ENCODE measurements at places on chromosomes 6 and 20. TPM values are rescaled to one million over a fixed set of nuclear protein-coding genes. Genes with fewer than 3 reads are reported as not detected.

BIRC7 gene
- total RNA-seq = not detected

DNA sequence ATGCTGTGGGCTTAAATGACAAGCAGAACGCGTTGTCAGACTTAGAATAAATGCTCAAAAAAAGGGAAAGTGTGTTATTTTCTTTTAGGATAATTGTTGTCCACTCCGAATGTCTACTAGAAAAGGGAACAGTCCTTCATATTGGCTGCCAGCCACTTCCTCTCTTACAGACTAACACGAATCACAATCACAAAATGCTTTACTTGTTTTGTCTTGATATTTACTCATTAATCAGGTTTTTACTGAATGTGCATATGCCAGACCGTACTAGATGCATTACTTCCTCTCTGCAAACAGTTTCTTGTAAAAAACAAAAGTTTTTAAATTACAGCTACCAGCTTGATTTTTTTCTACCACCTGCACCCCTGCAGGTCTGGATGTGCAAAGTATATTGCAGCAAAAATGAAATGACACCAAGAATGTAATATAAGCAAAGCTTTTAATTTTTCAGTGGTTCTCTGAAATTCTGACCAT, 821 bp downstream of the DHX35 start:
- DNase-seq = no peak

DNA sequence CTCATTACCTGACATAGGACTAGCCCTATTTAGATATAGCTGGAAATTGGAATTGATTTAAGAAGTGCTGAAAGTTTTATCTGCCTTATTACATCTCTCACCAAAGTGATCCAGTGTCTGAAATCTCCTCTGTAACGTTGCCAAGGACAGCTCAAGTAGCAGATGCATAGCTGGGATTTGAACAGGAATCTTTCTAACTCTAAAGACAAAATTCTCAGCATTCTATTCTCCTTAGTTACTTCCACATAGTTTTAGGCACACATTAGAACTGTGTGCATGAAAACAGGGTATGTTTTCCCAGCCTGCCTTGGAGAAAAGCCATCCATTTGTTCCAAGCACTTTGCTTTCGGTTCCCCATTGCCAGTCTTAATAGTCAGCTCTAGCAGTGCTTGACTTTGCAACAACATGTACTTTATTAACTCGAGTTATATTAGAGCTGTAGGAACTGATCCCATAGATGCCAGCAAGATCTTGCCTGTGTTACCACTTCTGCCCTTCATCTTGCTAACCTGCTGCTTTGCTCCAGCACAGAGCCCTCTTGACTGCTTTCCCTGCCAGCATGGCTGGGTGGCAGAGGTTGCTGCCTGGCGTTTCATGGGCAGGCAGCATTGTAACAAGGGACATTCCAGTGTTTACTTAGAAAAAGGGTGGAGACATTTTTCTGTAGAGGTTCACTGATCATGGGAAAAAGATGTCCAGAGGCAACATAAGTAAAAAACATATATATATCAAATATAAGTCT, 56.1 kb upstream of the STMND1 start:
- DNase-seq = no peak

GRCh38 chr20:21270806-21271205, 32.3 kb upstream of the XRN2 start:
- no peak for DNase-seq

- DNase-seq = no peak
These were observed 823.9 kb downstream of the PHF3 start for GRCh38 chr6:64459411-64459944.

DNA sequence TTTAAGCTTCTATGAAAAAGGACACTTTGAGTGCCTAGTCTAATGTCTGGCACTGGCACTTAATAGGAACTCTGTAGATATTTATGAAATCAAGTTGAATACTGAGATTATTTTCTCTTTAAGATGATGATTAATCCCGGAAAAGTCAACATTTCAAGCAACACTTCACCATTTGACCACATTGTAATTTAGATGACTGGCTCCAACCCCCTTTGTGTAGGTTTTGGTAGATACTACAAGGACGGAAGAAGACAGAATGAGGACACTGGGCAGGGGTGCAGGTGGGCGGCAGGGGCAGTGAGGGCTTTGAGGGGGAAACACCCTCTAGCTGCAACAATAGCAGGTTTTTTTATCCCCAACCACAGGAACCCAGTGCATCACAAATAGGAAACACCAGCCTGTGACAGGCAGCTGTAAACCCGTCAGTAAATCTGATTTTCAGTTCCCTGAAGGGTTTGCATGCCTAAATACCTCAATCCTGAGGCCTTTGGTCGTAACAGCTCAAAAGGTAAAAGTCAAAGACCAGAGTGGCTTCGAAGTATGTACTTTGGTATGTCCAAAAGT, 4.6 kb downstream of the DTNBP1 start:
- no peak for DNase-seq

TRIM38 gene
- total RNA-seq = 4.7 TPM

FHL5 gene
- not detected for total RNA-seq

TCF21 gene
- not detected for total RNA-seq

SLC12A5 gene
- total RNA-seq = 0.51 TPM

- DNase-seq = peak; percentile 30
These were observed 52.4 kb upstream of the PLN start for GRCh38 chr6:118495485-118496280.

OPRM1 gene
- not detected for total RNA-seq

- DNase-seq = no peak
These were observed 66.1 kb downstream of the B4GALT5 start for GRCh38 chr20:49647550-49647949.

DNA sequence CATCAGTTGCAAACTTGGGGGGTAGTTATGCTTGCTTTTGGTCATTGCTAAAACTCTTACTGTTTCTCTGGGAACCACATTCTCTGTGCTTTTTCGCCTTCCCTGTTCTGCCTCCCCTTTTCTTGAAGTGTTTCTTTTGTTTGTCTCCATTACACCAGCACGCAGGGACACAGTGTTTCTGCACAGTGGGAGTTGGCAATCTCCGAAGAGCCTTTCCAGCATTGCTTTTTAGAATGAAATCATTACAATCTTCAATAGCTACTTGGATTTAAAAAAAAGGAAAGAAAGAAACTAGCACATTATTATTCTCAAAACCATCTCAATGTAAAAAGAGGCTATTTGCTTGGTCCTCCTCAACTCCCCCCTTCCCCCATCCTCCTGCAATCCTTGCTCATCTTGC, 536.7 kb upstream of the MMS22L start:
- DNase-seq = no peak

DNA sequence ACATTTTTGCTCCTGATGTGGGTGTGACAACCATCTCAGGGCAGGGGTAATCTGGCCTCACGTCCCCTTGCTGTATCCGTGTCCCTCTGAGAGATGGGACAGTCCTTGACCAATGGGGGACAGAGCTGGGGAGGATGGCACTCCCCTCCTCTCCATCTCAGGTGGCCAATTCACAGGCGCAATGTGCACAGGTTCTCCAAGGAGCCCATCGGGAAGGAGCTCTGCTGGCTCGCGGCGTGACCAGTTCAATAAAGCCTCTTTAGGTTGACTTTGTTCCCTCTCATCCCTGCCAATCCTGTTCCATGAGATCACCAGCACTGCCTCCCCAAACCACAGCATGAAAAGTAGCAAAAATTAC, 196.3 kb upstream of the SLC24A3 start:
- DNase-seq = no peak

- DNase-seq = no peak
These were observed 76.6 kb downstream of the CEBPB start for GRCh38 chr20:50267041-50267865.

DNA sequence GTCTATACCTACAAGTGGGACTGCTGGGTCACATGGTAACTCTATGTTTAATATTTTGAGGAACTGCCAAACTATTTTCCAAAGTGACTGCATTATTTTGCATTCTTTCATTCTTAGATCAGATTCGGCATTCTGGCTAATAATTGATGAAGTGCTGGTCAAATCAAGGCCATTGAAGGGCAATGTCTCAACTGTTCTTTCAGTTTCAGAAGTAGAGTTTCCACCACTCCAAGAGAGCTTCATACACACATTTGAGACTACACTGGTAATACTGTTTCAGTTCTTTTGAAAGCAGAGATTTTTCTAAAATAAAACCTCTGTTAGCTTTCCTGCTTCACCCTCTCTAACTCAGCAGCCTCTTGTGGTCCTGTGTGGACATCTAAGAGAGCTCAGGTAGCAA, 154.5 kb downstream of the CFAP61 start:
- no peak for DNase-seq

GRCh38 chr6:160679402-160679769, 15.3 kb upstream of the LPA start:
- no peak for DNase-seq

DNA sequence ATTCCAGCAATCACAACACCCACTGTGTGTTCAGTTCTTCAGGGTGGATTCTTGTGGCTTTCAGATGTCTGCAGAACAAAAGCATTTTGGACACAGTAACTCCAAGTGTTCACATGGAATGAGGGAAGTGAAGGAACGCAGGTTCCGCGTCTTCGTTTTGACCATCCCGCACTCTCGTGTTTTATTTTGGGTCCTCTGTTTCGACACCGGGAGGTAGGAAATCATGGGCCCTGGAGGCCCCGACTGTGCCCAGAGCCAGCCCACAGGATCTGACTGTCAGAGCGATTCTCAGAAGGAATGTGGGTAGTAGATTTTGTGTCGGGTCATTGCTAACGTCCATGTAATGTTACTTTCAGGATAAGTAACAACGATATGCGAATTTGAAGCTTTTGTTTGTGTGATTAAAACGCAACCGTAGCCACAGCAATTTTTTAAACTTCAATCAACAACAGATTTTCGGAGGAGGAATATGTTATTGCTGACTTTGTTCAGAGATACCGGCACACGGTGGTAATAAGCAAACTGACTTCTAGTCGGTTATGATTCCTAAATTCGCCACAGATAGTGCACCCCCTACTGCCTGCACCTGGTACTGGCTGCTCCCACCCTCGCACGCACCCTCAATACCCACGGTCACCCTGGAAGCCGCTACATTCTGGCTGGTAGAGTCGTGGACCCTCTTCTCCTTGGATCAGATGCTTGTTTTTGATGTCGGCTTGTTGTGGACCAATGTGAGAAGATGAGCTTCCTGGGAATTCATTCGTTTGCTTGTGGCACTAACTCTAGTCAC, 10.5 kb downstream of the NPEPL1 start:
- no peak for DNase-seq

CDH4 gene
- total RNA-seq = under 0.01 TPM

DNA sequence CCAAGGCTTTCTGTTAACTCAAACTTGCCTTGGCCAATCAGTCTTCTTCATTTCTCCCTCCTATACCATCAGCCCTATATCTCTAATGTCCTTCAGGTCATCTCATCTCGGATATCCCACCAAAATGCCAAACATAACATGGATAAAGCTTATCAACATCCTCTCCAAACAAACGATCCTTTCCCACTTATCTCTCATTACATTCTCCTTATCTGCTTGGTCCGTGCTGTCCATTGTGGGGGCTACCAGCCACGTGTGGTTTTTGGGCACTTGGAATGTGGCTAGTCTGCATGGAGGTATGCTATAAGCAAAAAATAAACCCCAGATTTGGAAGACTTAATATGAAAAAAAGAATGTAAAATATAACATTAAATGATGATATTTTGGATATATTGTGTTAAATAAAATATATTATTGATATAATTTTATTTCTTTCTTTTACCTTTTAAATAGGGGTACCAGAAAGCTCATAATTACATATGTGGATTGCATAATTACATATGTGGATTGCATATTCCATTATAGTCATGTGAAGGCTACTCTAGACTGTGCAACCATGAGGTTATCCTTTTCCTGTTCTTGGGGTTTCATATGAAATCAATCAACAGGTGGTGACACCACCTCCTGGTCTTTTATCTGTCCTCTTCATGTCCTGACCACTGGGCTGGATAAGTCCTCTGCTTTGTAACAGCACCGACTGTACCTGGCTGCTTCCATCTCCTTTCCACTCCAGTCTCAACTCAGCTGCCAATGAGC, 123.0 kb downstream of the CD83 start:
- DNase-seq = no peak

BFSP1 gene
- total RNA-seq = 2.0 TPM

GSTA4 gene
- total RNA-seq = 15.7 TPM

SPATA25 gene
- 0.51 TPM for total RNA-seq

DNA sequence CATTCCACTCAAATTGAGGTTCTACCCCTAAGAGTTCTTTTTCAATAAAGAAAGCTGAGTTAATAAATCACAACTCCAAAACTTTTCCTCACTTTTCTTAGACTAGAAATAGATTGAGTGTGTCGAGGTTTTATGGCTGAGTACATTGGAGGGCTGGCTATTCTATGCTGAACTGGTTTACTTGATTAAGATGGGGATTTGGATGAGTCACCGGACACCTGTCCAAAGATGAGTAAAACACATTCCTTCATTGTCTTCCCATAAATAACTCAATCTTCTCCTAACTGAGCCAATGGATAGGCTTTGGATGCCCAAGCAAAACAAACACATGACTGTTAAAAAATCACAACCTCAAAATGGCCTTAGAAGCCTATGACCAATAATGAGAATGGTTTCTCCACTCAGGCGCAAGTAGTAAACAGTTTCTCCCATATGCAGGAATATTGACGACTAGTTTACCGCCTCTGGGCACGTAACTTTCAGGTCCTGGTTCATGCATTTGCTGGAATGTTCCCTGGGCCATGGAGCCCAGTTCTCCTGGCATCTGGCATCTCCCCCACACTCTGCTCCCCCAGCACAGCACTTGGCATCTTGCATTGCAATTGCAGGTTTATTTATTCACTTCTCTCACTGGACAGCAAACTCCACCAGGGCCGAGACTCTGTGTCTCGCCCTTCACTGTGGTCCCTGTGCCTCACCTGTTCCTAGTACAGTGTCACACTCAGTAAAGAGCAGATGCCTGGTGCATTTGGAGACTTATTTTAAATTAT, 43.9 kb downstream of the BCAS1 start:
- no peak for DNase-seq

GRCh38 chr6:127182501-127182900, 64.0 kb downstream of the RSPO3 start:
- no peak for DNase-seq

DNA sequence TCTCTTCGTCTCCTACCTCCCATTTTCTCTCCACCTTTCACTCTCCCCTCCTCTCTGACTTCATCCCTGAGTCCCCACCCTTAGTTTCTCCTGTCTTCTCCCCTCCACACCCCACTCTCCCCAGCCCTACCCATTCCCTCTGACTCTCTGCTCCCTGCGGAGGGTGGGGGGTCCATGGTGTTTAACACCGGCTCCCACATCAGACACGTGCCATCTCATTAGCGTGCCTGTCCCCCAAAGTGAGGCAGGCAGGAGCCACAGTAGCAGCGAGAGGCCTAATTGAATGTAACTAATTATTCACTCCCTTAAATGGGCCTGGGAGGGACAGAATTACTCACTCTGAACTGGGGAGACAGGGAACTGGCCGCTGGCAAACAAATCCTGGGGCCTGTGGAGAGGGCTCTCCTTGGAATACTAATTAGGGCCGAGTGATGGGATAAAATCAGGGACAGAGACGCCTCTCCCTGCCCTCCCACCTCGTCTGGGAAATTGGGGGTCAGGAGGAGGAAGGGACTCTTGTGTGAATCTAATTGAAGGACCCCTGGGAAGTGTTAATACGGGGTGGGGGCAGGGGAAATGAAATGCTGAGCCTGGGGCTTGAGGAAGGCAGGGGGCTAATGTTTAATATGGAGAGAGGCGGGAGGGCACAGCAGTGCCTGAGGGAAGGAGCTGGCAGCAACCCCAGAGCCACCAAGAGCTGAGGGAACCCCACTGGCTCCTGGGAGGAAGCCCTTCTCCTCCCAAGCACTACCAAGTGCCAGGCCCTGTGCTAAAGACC, 17.9 kb downstream of the CD40 start:
- no peak for DNase-seq

- peak; percentile 88 for DNase-seq
These were observed 16.4 kb downstream of the PLCB1 start for GRCh38 chr20:8148501-8148900.

GRCh38 chr6:137202078-137202477, 17.1 kb downstream of the IFNGR1 start:
- no peak for DNase-seq

- DNase-seq = no peak
These were observed 53.9 kb downstream of the ERMARD start for GRCh38 chr6:169805242-169805838.

All from dermis microvascular lymphatic vessel endothelial cell (primary cell).